ENCODE measurements at places on chromosomes 2 and 18.

- DNase-seq = no peak
These were observed 35.6 kb upstream of the SYT4 start for GRCh38 chr18:43312891-43313290.

DNA sequence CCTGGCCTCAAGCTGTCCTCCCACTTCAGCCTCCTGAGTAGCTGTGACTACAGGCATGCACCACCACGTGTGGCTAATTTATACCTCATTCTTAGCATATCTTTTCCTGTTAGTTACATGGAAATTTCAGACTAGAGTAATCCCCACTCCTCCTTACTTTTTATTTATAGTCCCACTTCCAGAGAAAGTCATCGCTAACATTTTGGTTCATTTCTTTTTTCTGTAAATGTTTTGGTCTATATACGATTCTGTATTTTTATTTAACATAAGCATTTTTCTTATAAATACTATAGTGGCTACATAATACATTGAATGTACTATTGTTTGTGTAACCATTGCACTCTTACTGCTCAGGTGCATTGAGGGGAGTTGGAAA, 42.3 kb downstream of the DDX1 start:
- no peak for DNase-seq

DNA sequence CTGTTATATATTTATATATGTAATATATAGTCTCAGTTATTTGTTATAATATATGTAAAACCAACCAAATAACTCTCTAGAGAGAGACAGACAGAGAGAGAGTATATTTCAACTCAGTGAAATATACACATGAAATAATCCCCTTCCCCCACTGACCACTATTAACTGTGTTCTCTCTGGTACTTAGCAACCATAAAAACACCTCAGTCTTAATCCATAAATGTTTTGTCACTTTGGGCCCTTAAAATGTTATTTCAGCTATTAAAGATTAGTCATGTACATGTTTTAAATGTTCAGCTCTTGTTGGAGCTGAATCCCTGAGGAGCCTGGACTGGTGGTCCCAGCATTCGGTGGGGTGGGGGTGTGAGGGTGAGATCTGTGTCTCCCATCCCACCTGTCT, 122.2 kb upstream of the MAP3K20 start:
- no peak for DNase-seq

DNA sequence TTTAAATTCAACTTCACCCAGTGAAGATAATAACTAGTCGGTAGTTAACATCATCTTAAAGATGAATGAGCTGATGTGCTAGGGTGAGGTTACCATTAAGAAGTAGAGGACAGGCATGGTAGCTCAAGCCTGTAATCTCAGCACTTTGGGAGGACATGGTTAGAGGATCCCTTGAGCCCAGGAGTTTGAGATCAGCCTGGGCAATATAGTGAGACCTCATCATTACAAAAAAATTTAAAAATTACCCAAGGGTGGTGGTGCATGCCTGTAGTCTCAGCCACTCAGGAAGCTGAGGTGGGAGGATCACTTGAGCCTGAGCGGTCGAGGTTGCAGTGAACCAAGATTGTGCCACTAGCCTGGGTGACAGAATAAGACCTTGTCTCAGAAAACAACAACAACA, 4.7 kb downstream of the GALNT5 start:
- no peak for DNase-seq

DNA sequence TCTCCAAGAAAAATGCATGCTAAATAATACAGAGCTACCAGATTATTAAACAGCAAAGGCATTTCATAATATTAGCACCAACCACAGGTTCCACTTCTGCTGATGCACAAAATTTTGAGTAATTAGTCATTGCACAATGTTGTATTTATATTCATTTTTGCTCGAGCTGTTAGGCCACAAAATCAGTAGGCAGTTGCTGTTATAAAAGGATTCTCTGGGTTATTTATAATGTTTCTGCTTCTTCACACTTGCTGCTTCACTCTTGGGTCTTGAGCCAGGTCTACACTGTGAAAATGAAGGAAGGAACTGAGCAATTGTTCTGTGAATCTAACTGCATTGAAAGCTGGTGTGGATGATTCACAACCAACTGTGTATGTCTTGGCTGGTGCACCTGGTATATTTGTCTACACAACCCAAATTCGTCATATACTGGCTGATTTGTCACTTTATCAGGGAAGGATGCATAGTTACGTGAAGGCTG, 38.3 kb downstream of the MRPL33 start:
- DNase-seq = no peak

DNA sequence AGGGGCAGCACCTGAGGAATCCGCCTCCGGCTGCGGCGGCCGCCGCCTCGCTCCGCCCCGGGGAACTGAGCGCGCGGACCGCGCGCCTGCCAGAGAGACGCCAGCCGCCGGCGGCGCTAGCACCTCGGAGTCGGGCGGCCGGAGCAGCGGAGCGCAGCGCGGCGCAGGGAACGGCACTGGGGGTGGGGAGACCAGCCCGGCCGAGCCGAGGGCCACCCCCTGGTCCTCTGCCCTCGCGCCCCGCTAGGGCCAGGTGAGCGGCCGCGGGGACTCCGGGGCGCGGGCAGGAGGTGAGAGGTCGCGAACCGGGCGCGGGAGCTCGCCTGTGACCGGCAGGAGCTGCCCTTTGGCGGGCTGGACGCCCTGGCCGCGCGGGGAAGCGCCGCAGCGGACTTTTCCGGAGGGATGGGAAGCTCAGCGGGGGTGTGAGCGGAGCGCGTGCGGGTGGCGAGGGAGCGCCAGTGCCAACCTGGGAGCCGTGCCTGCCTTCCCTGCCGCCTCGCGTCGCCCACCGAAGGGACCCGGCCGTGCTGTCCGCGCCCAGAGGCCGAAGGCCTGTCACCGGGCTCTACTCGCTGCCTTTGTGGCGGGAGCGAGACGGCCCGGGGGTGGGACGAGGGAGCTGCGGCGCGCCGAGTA, at the start of gene GREB1L:
Gene GREB1L (plus strand): TSS at position 92 of the 639 bp plus-strand sequence. CDS start 141,287 bp downstream, outside the sequence.
- no peak for DNase-seq

DNA sequence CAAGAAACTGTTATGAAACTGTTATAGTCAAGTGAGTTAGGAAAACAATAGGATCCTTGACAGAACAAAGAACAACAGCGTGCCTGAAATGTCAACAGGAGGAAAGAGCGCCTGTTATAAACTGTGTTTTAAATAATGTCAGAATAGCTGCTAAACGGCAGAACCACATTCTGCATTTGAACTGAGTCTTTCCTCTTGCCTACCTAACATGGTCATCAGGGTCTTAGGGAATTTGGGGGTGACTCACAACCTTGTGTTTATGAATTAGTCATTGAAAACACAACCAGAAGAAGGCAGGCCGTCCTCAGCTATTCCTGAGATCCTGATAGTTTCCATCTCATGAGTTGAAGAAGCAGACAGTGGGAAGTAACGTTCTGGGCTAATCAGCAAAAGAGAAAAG, 222.0 kb upstream of the FN1 start:
- no peak for DNase-seq

GRCh38 chr2:81937944-81938343, 1633.4 kb upstream of the LRRTM1 start:
- no peak for DNase-seq

- DNase-seq = no peak
These were observed 377.9 kb upstream of the CDH7 start for GRCh38 chr18:65372904-65373303.

GRCh38 chr2:241091201-241091600, 10.9 kb downstream of the MTERF4 start:
- DNase-seq = no peak

GRCh38 chr2:75846683-75847190, 136.0 kb upstream of the GCFC2 start:
- DNase-seq = no peak

DNA sequence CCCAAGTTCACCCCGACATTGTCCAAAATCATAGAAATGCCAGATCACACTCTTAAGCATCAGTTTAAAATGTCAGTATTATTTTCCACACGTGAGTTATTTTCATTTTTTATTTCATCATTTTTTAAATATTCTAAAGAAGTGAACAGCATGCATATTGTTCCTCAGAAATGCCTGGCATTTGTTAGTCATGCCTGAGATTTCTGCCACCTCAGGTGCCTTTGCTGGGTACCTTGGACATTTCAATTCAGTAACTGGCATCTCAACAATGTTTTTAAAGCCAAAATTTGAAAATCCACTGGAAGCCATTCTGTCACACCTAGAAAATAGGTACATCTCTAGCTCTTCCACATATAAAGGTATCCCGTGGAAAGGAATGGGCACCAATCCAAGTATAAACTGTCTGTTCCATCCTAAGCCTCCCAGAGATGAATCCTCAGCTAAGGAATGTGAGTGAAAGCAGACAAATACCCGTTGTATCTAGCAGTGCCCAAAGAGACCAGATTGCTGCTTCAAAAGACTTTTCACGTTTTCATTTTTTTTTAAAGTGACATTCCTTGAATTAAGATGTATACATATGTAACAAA, 159.8 kb downstream of the ZNF385B start:
- no peak for DNase-seq

GRCh38 chr2:38159597-38159996, 83.6 kb upstream of the CYP1B1 start:
- no peak for DNase-seq
